Activated CD4-positive, alpha-beta memory T cell treated with anti-CD3 and anti-CD28 coated beads for 36 hours (primary cell): ENCODE measurements at places on chromosomes 13 and 19. TPM values are rescaled to one million over a fixed set of nuclear protein-coding genes. Genes with fewer than 3 reads are reported as not detected.

GRCh38 chr13:36709136-36709890 lies 35.5 kb downstream of the SERTM1 start:
- peaks cover 11% of the 10 kb centered on the region for H3K27me3 ChIP-seq
- no peak for DNase-seq
- H3K4me3 ChIP-seq, result no peak overlapping the region
- no peaks in the 10 kb centered on the region for H3K4me1 ChIP-seq
- no peak overlapping the region for H3K27ac ChIP-seq

GRCh38 chr13:64765636-64766035 lies 2464.5 kb downstream of the PCDH9 start:
- H3K4me1 ChIP-seq, result no peaks in the 10 kb centered on the region
- no peak for DNase-seq
- no peaks in the 10 kb centered on the region for H3K36me3 ChIP-seq
- H3K4me3 ChIP-seq, result no peak overlapping the region
- no peaks in the 10 kb centered on the region for H3K27me3 ChIP-seq

DNA sequence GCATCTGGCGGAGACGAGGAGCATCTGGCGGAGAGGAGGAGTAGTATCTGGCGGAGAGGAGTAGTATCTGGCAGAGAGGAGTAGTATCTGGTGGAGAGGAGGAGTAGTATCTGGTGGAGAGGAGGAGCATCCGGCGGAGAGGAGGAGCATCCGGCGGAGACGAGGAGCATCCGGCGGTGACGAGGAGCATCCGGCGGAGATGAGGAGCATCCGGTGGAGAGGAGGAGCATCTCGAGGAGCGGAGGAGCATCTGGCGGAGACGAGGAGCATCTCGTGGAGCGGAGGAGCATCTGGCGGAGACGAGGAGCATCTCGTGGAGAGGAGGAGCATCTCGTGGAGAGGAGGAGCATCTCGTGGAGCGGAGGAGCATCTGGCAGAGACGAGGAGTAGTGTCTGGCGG lies 18.6 kb downstream of the C13orf46 start:
- H3K27ac ChIP-seq, result no peak overlapping the region
- H3K36me3 ChIP-seq, result peaks cover 39% of the 10 kb centered on the region
- no peaks in the 10 kb centered on the region for H3K27me3 ChIP-seq
- no peak overlapping the region for H3K4me3 ChIP-seq
- no peaks in the 10 kb centered on the region for H3K4me1 ChIP-seq

- peak overlapping the region; percentile 71 for H3K4me3 ChIP-seq
- no peaks in the 10 kb centered on the region for H3K36me3 ChIP-seq
- no peak overlapping the region for H3K27ac ChIP-seq
- peak; percentile 59 for DNase-seq
- peaks cover 28% of the 10 kb centered on the region for H3K4me1 ChIP-seq
- peaks cover 71% of the 10 kb centered on the region for H3K27me3 ChIP-seq
Measured at GRCh38 chr19:49150106-49150943, 4.9 kb downstream of the HRC start.

DNA sequence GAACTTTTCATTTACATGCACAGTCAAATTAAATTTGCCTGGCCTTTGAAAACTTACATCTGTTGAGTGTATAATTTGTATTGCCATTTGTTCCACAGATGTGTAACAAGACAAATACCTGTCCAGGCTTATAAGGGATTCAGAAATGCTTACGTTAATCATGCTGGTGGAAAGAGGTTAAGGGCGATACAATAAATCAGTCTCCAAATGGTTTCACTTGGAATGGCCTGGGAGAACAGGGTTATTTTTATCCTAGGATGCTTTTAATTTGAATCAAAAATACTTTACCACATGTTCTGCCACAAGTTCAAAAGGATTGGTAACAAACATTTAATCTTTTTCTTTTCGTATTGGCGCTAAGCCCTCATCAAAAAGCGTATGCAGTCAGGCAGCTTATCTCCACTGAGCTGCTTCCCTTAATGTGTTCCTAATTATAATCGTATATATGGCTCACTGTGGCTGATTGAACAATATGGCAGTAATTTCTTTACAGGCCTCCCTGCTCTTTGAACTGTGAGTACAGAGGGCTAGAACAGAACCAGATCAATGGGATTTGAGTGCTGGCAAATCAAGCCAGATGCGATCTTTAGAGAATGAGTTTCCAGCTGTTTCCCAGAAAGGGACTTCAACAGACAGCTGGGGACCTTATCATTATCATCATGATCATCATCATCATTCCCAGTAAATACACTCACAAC lies 425.7 kb downstream of the SPRY2 start:
- H3K27me3 ChIP-seq, result no peaks in the 10 kb centered on the region
- no peaks in the 10 kb centered on the region for H3K4me1 ChIP-seq
- no peak overlapping the region for H3K27ac ChIP-seq
- no peaks in the 10 kb centered on the region for H3K36me3 ChIP-seq

DNA sequence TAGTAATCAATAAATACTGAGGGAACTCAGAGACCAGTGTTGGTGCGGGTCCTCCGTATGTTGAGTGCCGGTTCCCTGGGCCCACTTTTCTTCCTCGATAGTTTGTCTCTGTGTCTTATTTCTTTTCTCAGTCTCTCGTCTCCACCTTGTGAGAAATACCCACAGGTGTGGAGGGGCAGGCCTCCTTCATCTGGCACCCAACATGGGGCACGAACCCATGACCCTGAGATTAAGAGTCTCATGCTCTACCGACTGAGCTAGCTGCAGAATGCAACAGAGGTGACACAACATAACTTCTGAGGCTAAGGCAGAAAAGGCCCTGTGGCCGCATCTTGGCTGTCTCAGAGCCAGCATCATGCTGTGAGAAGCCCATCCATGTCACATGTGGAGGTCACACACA lies 5.3 kb upstream of the ZNF613 start:
- H3K36me3 ChIP-seq, result peaks cover 64% of the 10 kb centered on the region
- no peak for DNase-seq
- no peaks in the 10 kb centered on the region for H3K27me3 ChIP-seq
- no peak overlapping the region for H3K4me3 ChIP-seq
- H3K4me1 ChIP-seq, result peaks cover 7% of the 10 kb centered on the region

DNA sequence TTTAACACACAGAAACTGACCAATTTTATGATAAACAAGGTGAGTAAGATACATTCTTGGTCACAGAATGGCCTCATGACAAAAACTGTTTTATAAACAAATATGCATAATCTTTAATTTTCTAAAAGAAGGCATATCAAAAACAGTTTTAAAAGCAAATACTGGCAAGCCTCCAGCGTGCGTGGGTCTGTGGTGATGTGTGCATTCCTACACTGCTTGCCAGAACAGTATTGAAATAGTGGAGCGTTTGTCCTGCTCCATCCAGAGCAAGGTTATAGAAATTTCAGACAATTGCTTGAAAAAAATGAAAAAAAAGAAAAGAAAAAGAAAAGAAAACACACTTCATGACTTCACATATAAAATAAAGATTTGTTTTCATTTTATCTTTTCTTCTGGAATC lies 140.9 kb downstream of the MZT1 start:
- H3K27ac ChIP-seq, result no peak overlapping the region
- H3K4me1 ChIP-seq, result no peaks in the 10 kb centered on the region
- no peak overlapping the region for H3K4me3 ChIP-seq
- no peak for DNase-seq
- H3K36me3 ChIP-seq, result no peaks in the 10 kb centered on the region

DNA sequence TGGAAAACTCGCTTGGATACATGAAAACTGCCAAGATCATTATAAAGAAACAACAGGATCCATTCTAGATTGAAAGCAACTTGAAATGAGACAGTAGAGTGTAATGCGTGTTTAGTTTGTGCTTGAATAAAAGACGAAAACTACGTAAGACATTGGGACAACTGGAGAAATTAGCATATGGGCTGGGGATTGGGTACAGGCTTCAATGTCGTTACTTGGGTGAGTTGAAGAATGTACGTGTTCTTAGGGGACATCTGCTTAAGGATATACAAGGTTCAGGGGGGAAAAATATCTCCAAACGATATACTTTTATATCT lies 471 bp upstream of the ERVK3-1 start:
- peak overlapping the region; percentile 92 for H3K27ac ChIP-seq
- H3K36me3 ChIP-seq, result peaks cover 63% of the 10 kb centered on the region
- peaks cover 42% of the 10 kb centered on the region for H3K4me1 ChIP-seq
- H3K4me3 ChIP-seq, result peak overlapping the region; percentile 89

GRCh38 chr13:27621116-27621365 lies 651 bp upstream of the POLR1D start:
- H3K27me3 ChIP-seq, result no peaks in the 10 kb centered on the region
- peaks cover 56% of the 10 kb centered on the region for H3K4me1 ChIP-seq
- peak overlapping the region; percentile 88 for H3K27ac ChIP-seq
- H3K36me3 ChIP-seq, result peaks cover 26% of the 10 kb centered on the region
- no peak for DNase-seq

- no peak within 1 kb of the TSS for H3K4me3 ChIP-seq
- H3K36me3 ChIP-seq, result peaks cover 3% of the 10 kb centered on the region
- H3K27me3 ChIP-seq, result peaks cover 6% of the 10 kb centered on the region
- peaks cover 18% of the 10 kb centered on the region for H3K4me1 ChIP-seq
Measured at GRCh38 chr19:50513746-50514345, at the start of gene ASPDH. Gene ASPDH, minus strand, starts transcription at chr19:50513913. Its CDS starts 90 bp downstream, at chr19:50513823.

DNA sequence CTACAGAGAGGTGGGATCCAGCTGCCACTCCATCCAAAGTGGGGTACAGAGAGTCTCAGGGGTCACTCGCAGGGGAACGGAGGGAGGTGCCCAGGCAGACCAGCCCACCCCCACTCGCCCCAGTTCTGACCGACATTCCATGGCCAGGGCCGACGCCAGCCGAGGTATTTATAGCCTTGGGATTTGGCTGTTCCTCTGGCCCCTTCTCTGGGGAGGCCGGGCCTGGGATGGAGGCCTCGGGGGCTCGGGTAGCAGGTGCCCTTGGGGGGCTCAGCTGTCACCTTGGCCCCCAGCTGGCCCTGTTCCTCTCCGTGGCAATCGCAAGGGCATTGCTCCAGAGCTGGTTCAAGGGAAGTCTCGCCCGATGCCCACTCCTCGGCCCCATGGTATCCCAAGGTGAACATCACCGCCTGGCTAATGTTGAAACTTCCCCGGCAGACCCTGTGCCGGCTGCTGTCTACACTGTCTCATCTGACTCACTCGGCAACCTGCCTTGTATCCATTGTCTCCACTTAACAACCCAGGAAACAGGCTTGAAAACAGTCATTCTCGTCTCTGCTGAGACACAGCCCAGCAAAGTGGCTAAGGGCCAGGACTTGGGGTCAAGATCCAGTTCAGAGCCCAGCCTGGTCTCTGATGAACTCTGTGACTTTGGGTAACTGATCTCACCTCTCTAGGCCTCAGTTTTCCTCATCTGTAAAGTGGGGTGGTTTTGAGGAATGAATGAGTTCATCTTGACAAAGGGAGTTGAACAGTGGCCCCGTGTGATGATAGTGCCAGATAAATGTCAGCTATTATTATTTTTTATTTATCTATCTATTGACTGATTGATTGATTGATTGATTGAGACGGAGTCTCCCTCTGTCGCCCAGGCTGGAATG lies 9.7 kb downstream of the PRKACA start:
- H3K27ac ChIP-seq, result no peak overlapping the region
- H3K27me3 ChIP-seq, result no peaks in the 10 kb centered on the region
- no peak for DNase-seq
- H3K4me3 ChIP-seq, result no peak overlapping the region

- no peak overlapping the region for H3K4me3 ChIP-seq
- H3K27ac ChIP-seq, result no peak overlapping the region
- no peaks in the 10 kb centered on the region for H3K36me3 ChIP-seq
- no peaks in the 10 kb centered on the region for H3K27me3 ChIP-seq
- no peak for DNase-seq
Measured at GRCh38 chr13:38166116-38166515, 183.5 kb upstream of the UFM1 start.

- H3K27ac ChIP-seq, result no peak overlapping the region
- peak; percentile 85 for DNase-seq
- H3K27me3 ChIP-seq, result peaks cover 10% of the 10 kb centered on the region
- peak overlapping the region; percentile 70 for H3K4me3 ChIP-seq
Measured at GRCh38 chr19:13060964-13061927, 41.4 kb downstream of the LYL1 start.

- H3K4me1 ChIP-seq, result peaks cover 8% of the 10 kb centered on the region
- H3K4me3 ChIP-seq, result no peak overlapping the region
- H3K27me3 ChIP-seq, result peaks cover 5% of the 10 kb centered on the region
- no peak overlapping the region for H3K27ac ChIP-seq
- no peaks in the 10 kb centered on the region for H3K36me3 ChIP-seq
Measured at GRCh38 chr13:39876258-39876657, 220.8 kb downstream of the COG6 start.

DNA sequence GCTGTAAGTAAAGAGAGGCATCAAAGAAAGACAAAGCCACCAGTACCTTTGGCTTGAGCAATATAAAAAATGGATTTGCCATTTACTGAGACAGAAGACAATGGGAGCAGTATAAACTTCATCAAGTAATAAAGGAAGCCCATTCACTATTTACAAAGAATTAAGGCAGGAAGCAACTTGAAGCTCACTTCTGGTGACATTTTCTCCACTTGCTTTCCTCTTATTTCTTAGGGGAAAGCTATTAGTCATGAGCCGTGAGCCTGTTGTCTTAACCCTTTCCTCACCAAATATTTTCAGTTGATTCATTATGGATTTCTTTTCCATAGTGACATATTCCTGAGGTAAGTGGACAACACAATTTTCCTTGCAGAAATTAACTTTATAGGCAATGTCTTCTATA lies 156.8 kb downstream of the DNAJC3 start:
- H3K27ac ChIP-seq, result no peak overlapping the region
- peaks cover 6% of the 10 kb centered on the region for H3K27me3 ChIP-seq
- DNase-seq, result no peak
- H3K4me1 ChIP-seq, result no peaks in the 10 kb centered on the region
- H3K4me3 ChIP-seq, result no peak overlapping the region

DNA sequence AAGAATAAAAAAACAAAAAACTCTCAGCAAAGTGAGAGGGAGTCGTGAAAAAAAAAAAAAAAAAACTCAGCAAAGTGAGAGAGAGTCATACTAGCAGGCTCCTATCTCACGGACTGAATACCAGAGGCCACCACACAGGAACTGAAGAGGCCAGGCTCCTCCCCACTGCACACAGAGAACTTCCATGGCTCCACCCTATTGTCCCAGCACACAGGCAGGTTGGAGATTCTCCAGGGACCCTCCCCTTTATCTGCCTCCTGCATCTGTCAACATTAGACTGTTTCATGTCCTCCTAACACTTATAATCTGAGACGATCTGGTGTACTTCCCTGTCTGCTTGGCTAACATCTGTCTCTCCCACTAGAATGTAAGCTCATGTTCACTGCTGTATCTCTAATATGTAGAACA lies 37.0 kb upstream of the FARP1 start:
- no peak for DNase-seq
- no peaks in the 10 kb centered on the region for H3K4me1 ChIP-seq
- H3K27ac ChIP-seq, result no peak overlapping the region
- H3K36me3 ChIP-seq, result no peaks in the 10 kb centered on the region

DNA sequence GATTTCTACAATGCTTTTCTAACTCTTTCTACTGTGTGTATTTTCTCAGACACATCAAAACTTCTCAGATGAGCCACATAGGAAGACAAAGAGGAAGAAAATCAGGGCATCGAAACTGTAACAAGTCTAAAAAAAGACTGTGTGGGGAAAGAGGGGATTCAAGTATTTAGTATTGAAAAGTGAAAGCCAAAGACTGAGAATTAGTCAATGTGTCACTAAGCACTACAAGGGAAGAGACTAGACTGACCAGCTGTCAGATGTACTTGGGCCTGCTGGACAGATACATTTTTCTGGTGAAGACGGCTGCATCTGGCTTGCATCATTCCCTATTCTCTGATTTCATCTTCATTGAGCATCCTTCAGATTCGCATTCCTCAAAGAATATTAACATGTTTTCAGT lies 25.4 kb downstream of the COMMD6 start:
- no peaks in the 10 kb centered on the region for H3K4me1 ChIP-seq
- H3K4me3 ChIP-seq, result no peak overlapping the region
- H3K27me3 ChIP-seq, result peaks cover 11% of the 10 kb centered on the region
- no peak for DNase-seq

FBXL12 gene
- 20.7 TPM for total RNA-seq

GIPR gene
- total RNA-seq, result 8.3 TPM

FPR2 gene
- not detected for total RNA-seq

TNFSF9 gene
- total RNA-seq, result 1.2 TPM

LILRB4 gene
- not detected for total RNA-seq

FUT1 gene
- total RNA-seq, result 0.40 TPM
